Stimulated activated CD8-positive, alpha-beta memory T cell treated with anti-CD3 and anti-CD28 coated beads, Interleukin-15, amount 100 ng/mL, for 1 hour (primary cell): ENCODE measurements at places on chromosomes 7 and 10.

GRCh38 chr10:2925631-2926030 lies 141.7 kb upstream of the PFKP start:
- no peak for DNase-seq

DNA sequence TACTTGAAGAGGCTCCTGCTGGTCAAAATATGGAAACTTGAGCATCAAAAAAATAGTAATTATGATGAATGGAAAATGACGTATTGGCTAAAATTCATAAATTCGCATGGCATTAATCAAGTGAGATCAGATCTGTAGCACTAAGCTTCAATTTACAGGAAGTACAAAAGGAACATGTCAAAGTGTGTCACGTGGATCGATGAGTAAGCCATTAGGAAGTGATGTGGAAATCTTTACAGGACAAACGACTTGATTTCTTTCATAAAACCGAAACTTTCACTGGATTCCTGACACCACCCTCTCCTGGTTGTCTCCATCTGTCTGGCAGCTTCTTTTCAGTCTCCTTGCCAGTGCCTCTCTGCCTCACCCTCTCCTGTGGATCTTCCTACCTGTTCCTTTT lies 25.8 kb downstream of the AKR1C8 start:
- DNase-seq = no peak

DNA sequence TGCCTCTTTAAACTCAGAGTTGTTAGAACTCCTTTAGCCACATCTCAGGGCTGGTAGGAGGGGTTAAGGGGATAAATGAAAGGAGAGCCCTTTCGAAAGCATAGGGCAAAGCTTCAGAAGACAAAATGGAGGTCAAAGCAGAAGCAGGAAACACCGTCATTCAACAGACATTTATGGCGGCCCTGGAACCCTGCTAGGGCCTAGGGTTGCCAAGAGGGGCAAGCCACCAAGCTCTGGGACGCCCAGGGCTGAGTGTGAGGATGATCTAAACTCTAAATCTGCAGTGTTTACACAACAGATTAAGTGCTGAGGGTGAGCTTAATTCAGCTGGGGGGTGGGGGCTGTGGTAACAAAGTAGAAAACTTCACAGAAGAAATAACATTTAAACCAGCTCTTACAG lies 79.0 kb upstream of the NFE2L3 start:
- DNase-seq = no peak

DNA sequence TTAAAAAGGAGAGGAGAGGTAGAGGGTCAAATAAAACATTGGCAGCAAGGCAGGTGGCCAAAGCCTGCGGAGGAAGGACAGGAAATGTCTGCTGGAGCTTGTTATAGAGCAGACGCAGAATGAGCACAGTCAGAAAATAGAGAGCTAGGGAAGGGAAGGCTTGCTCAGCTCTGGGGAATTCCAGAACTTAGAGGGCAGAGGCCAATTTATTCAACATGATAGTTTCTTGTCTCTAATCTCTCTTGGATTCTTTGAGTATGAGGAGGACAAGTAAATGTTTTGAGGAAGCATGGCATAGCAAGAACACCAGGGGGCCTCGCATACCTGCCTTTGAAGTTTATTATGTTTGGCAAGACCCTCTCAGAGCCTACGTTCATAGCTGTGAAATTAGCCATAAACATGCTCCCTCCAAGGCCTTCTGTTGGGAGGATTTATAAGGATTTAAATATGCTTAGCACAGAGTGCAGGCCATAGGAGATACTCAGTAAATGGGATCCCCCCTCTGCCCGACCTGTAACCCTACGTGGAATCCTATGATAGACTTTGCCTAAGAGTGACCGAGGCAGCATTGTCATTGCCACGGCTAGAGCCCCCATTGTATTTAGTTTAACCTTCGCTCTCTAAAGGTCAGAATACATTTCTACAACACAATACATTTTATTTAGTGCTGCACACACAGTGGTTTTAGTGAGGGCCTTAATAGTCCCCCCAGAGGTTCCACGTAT lies 293.9 kb downstream of the CCDC3 start:
- no peak for DNase-seq

DNA sequence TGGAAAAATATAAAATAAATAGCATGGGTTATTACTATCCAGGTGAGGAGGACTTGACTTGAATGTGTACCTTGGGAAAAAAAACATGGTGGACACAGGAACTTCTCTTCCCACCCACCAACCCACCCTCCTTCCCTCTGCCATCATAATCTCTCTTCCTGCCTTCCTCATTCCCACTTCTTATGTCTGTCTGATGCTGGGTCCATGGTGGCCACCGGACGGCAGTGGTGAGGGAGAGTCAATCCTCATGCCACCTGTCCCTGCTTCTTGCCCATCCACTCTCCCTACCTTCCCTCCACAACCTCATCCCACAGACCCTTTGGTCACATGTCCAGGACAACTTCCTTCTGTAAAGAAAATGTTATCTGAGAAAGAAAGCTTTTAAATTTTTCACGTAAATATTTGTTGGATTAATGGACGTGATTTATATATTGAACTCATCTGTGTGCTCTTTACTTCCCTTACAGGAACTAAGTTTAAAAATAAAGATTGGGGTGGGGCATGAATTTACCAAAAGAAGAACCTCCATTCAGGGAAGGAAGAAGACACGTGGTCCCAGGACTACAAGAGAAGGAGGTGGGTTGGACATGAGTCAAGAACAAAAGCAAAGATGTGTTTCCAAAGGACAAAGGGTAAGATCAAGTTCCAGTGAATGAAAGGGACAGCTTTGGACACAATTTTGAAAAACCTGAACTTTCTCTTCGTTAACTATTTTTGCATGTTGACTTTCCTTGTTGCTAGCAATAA lies 104.5 kb downstream of the PIP4K2A start:
- DNase-seq = no peak

DNA sequence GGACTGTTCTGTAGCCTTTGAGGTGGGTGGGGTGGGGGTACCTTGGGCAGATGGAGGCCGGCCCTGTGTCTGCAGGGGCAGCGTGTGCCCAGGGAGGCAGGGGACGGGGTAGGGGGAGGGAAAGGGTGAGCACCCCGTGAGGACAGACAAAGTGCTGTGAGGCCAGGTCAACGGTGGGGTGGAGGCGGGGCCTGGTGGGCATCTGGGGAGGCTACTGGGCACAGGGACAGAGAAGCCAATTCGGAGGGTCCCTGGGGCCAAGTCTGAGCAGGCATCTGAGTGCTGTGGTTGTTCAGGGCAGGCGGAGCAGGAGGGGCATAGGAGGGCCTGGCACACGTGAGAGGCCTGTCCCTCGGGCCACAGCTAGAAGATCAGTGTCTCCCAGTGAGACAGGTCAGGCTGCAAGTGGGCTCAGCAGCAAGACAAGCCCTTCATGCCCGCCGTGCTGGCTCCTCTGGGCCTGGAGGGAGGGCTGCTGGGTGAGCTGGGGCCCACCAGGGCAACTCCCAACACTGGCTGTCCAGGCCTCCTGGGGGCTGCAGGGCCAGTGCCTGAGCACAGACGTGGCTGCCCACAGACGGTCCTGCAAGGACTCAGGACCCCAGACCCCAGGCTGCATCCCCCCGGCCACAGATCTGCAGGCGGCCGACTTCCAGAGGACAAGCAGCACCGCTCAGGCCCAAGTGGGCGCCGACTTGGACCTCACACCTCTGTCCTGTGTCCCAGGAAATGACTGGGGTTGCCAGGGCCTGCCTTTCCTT lies 26.4 kb upstream of the KNDC1 start:
- DNase-seq = no peak

DNA sequence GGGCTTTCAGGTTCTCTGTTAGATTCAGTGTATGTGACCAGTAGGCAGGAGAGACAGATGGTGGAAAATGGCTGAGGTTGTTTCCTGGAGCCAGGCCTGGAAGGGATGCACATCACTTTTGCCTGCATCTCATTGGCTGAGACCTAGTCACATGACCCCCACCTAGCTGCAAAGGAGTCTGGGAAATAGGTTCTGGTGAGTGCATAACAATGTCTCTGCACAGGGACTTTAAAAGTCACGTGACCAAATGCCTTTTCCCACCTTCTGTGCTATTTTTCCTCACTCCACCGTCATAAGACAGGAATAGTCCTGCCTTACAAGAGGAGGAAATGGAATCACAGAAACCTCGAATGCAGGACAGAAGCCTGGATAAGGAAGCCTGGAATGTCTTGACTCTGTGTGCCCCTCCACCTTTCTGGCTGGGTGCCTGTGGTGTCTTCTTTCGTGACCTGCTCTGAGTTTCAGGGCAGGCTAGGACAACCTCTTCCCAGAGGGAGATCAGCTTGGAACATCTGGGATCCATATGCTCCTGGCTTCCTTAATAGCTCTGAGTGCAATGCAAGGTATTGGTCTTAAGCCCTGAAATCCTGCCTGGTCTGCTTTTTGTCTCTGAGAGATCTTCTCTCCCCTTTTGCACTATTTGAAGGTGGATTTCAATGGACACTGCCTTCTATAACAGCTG lies 139.9 kb upstream of the ZNF438 start:
- no peak for DNase-seq

- no peak for DNase-seq
Observed at GRCh38 chr10:64041989-64042490, 520.8 kb downstream of the REEP3 start.

DNA sequence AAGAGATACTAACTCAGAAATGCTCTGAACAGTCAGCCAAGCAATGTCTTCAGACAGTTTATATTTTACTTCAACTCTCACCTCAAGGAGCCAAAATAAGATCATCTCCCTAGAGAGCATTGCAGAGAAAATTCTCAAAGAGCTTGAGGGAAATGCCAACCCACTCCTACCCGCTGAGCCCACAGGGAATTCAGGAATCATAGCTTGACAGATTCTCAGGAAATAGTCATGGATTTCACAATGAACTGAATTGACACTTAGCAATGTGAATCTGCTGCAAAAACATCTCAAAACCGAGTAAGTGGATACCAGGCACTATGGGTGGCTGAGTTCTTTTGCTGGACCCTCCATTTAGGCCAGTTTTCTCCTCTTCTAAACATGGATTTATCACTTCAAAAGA lies 9.8 kb upstream of the PLAC9 start:
- DNase-seq = no peak

DNA sequence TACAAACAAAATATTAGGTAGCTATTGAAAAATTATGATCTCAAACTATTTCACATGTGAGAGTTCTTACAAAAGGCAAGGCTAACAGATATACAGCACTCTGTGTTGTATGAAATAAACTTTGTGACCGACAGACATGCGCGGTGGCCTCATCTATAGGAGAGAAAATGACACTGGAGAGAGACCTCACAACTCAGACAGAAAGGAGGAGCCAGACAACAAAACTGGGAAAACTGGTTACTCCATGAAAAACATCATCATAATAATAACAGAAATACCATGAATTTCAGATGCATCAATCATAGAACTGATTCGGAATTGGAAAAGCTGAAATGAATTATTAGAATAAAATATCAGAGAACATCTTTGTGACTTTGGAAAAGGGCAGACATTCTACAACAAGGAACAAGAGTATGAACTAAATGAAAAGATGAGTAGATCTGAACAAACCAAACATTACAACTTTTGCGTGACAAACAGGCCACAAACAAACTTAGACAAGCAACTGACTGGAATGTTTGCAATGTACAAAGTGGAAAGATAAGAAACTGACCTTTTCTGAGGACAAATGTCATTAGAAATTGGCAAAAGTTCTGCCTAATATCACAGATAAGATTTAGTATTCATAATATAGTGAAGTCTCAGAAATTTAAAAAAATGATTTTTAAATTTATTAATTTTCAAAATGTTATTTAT lies 69.3 kb downstream of the TNS3 start:
- no peak for DNase-seq

DNA sequence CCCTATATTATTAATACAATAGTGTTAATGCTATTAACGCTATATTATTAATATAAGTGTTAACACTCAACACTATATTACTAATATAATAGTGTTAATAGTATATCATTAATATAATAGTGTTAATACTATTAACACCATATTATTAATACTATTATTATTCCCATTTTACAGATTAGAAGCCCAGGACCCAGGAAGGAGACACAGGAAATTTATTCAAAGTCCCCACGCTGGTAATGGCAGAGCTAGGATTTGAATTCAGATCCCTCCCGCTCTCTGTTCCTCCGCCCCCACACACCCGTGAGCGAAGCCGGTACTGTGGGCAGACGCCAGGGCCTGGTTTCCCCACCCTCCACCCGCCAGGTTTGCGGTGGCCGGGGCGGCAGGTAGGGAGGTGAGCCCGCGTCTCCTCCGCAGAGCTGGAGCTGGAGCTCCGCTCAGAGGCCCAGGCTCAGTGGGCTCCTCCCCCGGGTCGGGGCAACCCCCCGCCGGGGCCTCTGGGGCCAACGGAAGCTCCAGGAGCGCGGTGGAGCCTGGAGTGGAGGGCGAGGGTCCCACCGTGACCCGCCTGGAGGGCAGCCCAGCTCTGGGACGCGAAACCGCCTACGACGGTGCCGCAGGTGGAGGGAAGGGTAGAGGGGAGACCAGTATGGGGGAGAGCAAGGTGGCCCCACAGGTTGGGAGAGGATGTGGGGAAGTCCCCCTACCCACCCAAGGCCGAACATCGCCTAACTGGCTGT lies at the start of gene TMEM225B:
TSS of gene TMEM225B (plus strand) at position 506 of the 740 bp plus-strand sequence. CDS start 6,122 bp downstream, outside the sequence.
- no peak for DNase-seq

GRCh38 chr10:92244796-92245195 lies 46.1 kb downstream of the CPEB3 start:
- DNase-seq = no peak

DNA sequence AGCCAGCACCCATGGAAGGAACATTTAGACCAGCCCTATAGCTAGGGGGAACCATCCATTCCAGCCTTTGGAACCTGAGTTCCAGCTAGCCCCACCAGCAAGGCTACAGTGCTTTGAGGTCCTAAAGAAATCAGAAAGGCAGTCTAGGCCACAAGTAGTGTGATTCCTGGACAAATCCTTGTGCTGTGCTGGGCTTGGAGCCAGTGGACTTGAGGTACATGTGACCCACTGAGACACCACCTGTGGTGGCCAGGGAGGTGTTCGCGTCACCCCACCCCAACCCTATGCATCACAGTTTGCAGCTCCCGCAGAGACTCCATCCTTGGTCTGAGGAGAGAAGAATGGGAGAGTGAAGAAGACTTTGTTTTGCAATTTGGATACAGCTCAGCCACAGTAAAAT lies 31.8 kb downstream of the ZNF277 start:
- DNase-seq = no peak

DNA sequence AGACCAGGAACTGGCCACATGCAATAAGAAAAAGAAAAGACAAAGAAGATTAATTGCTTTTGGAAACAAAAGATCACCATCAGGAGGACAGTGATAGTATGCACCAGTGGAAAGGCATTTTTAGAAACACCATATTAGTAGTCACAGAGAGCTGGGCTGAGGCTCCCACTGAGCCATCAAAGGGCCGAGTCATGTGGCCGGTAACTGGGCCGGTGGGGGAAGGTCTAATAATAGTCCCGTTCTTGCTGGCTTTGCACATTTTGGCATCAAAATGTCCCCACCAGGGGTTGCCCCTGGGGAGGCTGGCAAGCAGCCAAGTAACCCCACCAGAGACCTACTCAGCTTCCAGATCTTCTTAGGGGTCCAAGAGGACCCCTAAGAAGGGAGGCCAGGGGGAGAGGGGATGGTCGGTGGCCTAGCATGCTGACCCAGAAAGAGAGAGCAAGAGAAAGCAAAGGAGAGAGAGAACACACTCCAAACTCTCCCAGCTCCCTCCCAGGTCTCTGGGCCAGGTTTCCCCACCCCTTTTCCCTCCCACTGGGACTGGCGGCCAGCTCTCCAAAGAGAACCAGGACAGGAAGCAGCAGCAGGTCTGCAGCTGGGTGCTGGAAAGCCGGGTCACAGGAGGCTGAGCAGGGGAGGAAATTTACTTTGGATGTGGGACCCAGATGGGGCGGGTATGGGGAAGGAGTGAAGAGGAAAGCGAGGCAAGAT lies 70.2 kb upstream of the FGFR2 start:
- DNase-seq = no peak

GRCh38 chr10:131016556-131016955 lies 295.0 kb downstream of the TCERG1L start:
- DNase-seq = no peak

- no peak for DNase-seq
Observed at GRCh38 chr7:64599359-64599758, 36.5 kb upstream of the ZNF680 start.
